ENCODE measurements at places on chromosomes 4 and X. TPM values are rescaled to one million over a fixed set of nuclear protein-coding genes. Genes with fewer than 3 reads are reported as not detected.

The CYBB gene
- 2.1 TPM for total RNA-seq

GRCh38 chr4:2101346-2102044 is 42.4 kb downstream of the NAT8L start:
- no peak for DNase-seq

DNA sequence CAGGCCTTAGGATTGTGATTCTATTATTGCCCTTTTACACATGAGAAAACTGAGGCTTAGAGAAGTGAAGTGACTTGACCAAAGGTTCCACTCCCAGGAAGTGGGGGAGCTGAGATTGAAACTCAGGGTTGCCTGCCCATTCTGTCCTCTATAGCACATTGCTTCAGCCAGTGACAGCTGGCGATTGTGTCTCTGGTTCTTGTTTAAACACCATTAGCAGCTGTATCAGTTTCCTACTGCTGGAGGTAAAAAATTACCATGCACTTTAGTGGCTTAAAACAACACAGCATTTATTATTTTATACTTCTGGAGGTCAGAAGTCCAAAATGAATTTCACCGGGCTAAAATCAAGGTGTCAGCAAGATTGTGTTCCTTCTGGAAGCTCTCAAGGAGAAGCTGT is 205.8 kb upstream of the MAMLD1 start:
- DNase-seq: no peak

- DNase-seq: peak; percentile 10
Measured at GRCh38 chrX:23919706-23920320, 12.0 kb downstream of the CXorf58 start.

GRCh38 chrX:107552930-107553329 is 75.4 kb upstream of the PRPS1 start:
- DNase-seq: no peak

DNA sequence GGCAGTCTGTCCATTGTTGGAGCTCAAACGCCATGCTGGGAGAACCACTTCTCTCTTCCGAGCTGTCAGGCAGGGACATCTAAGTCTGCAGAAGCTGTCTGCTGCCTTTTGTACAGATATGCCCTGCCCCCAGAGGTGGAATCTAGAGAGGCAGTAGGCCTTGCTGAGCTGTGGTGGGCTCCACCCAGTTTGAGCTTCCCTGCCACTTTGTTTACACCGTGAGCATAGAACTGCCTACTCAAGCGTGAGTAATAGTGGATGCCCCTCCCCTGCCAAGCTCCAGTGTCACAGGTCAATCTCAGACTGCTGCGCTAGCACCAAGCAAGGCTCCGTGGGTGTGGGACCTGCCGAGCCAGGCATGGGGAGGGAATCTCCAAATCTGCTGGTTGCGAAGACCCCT is 145.7 kb downstream of the VSIG4 start:
- DNase-seq: peak; percentile 15

DNA sequence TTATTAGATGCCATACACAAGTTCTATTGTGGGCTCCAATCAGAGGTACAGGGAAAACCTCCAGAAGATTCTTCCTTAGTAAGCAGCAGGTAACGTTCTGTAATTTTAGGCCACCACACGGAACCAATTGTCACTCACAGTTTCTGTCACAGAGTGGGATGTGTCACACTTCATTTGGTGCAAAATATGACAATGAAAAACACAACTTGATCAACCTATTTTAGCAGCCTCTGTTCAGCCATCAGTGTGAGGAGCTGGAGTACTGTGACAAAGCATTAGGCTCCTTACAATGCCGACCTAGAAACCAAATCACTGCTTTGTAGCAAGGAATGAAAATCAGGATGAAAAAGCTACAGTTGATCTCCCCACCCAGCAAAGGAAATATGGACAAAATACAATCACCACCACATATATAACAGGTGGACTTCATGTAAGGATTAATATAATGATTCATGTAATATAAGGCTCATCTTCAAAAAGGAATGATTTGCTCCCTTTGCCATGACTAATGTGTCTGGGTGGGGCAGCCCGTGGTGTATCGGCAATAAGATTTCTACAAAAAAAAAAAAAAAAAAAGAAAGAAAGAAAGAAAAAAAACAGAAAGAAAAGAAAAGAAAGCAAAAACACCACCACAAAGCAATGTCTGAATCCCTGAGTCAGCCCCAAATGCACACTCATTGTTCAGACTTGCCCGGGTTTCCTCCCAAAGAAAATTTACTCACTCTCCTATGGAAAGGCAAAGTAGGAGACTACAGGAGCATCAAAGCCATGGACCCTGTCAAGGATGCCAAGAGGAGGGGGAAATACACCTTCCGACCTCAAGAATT is 36.0 kb downstream of the SLC9A7 start:
- DNase-seq: no peak

DNA sequence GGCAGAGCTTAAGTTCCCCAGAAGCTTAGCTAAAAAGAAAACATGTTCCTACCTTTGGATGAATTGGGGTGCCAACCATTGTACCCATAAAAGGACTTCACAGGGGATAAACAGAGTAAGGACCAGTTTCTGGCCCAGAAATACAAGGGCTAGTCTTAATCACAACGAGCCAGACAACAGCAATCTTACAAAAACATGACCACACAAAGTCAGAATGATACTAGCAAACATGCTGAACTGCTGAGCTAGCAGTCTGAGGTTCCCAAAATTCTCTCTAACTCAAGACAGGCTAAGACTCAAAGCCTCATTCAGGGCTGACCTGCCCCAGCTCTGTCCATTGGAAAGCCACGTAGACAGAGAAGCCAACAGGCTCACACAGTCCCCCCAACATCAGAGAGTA is 40.3 kb downstream of the ATP11C start:
- DNase-seq: no peak

The SSX4B gene
- not detected for total RNA-seq

The ARX gene
- total RNA-seq: not detected

The AREG gene
- 230 TPM for total RNA-seq

The MAGED4B gene
- 8.7 TPM for total RNA-seq

The VEGFC gene
- 1.5 TPM for total RNA-seq

The EDA2R gene
- total RNA-seq: not detected

The TSPAN5 gene
- total RNA-seq: 4.4 TPM

GRCh38 chr4:184400375-184400870 is 73.9 kb downstream of the IRF2 start:
- peak; percentile 11 for DNase-seq

The CSN1S1 gene
- total RNA-seq: not detected

- no peak for DNase-seq
Measured at GRCh38 chrX:119095936-119096335, 23.1 kb downstream of the CT47C1 start.

DNA sequence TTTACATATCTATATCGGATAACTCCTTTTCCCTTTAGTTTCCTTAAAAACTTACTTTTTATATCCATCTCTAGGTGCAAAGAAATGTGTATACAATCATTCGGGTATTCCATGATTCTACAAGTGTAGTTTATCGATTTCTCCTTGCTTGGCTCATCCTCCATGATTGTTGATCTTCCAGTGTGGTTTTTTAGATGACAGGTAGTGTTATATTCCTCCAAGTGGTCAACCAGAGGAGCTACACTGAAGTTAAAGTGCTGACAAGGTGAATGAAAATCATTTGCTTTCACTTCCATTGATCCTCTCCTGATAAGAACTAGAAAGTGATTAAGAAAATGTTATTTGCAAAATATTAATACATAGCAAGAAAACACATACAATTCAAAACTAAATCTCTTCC is 38.5 kb downstream of the TMEM156 start:
- DNase-seq: no peak

DNA sequence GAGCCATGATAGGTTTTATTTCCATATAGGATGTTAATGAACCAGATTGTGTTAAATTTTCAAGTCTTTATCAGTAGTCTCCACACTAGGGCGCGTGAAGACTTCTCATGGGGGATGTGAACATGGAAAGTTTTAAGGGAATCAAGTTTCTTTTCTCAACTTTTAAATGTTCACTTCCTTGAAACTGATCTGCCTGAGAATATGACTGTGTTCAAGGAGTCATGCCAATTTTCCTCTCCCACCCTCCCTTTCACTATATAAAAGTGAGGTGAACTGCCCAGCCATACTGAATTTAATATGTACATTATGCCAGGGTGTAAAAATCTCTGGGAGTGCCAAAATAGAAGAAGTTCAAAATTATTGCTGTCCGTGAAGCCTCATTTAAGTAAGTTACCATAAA is 30.4 kb upstream of the HPGDS start:
- no peak for DNase-seq

DNA sequence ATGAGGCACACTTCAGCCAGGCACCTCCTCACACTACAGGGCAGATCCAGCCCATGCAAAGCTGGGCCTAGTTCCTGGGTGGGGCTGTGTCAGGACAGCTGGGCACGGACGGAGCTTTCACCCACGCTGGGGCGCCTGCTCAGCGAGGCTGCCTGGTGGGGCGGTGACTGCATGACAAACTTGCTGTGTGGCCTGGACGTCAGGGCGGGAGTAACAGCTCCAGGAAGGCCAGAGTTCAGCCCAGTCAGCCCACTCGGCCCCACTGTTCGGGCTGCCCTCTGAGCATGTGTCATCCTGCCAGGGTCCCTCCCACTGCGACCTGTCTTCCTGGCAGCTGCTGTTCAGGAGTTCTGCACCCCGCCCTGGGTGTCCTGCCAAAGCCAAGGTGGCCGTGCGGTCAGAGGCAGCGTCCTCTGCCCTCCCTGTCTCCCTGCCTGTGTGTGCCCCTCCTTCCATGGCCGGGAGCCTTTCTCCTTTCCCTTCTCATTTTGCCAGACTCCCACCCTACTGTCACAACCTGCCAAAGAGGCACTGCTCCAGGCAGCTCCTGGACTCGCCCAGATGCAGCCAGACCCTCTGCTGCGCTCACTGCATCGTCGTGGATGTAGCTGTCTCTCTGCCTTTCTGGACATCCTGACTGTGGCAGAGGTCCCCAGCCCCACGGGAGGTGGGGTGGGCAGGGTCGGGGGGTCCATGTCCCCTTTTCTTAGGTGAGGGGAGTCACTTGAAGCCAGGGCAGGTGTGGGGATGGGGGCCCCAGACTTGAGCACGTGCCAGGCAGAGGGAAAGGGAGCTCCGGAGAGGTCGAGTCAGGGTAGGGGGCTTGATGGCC is 33.0 kb upstream of the KIAA0232 start:
- DNase-seq: peak; percentile 61

The MUC7 gene
- not detected for total RNA-seq

DNA sequence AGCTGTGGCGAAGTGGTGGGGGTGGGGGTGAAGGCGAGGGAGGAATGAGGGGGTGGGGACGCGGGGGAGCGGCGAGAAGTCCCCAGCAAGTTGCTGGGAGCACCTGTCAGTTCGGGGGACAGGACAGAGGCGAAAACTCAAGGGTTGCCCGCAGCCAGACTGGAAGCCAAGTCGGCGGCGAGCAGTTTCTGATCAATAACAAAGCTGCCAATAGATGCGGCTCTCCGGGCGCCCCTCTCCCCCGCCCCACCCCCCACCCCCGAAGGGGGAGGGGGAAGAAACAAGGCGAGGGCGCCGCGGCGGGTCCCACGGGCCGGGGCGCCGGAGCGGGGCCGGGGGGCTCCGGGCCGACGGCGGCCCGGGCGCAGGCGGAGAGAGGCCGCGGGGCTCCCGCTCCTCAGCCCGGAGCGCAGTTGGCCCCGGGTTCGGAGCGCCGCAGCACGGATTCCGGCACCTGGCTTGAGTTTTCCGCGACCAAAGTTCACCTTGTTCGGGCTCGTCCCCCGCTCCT is 379 bp downstream of the PDGFC start:
- peak; percentile 44 for DNase-seq

The GC gene
- 2.5 TPM for total RNA-seq

The ADGRL3 gene
- 0.66 TPM for total RNA-seq

The LEF1 gene
- total RNA-seq: 0.42 TPM

DNA sequence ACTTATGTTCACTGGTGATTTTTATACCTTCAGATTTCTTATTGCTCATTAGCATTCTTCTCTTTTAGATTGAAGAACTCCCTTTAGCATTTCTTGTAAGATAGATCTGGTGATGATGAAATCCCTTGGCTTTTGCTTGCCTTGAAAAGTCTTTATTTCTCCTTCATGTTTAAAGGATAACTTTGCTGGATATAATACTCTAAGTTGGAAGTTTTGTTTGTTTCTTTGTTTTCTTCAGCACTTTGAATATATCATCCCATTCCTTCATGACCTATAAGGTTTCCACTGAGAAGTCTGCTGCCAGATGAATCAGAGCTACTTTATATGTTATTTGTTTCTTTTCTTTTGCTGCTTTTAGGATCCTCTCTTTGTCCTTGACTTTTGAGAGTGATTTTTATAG is 18.5 kb downstream of the CC2D2A start:
- no peak for DNase-seq

The MYL5 gene
- total RNA-seq: 8.5 TPM

DNA sequence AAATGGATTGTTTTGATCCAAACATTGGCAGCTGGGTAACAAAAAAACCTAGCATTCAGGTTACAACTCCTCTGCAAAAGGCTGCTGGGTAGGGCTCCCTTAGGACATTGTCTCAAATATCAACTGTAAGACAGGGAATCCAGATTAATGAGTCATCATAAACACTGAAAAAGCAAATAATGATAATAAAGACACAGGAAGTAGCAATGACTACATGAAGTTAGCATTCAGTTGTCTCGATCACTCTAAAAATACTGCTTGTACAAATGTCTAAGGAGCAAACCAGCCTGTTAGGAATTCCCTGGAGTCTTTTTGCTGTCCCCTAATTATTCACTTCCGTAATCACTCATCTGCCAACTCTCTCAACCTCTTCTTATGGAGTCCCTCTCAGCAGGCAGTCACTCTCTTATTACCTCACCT is 259.2 kb downstream of the GPC3 start:
- peak; percentile 41 for DNase-seq

- no peak for DNase-seq
Measured at GRCh38 chr4:4417886-4418285, 31.0 kb downstream of the NSG1 start.

GRCh38 chr4:15162465-15163283 is 160.4 kb downstream of the CPEB2 start:
- no peak for DNase-seq

The STBD1 gene
- 3.2 TPM for total RNA-seq

The GAGE12C gene
- total RNA-seq: not detected

The OTC gene
- total RNA-seq: not detected
